Activated CD4-positive, alpha-beta T cell treated with anti-CD3 and anti-CD28 coated beads, Interleukin-10, Interleukin-2, amounts not matched to agents 100 ng/mL and 50 ng/mL, durations not matched to agents 16 hours and 8 hours (primary cell): ENCODE measurements at places on chromosomes 4 and X.
A peak's percentile ranks its signal among the peaks of the same experiment; 100 is the strongest.

GRCh38 chr4:99088481-99089365, at the start of gene ADH5:
TSS of gene ADH5 (minus strand) at chr4:99088788. CDS start at chr4:99088700, 88 bp downstream.
- DNase-seq, result peak; percentile 93

DNA sequence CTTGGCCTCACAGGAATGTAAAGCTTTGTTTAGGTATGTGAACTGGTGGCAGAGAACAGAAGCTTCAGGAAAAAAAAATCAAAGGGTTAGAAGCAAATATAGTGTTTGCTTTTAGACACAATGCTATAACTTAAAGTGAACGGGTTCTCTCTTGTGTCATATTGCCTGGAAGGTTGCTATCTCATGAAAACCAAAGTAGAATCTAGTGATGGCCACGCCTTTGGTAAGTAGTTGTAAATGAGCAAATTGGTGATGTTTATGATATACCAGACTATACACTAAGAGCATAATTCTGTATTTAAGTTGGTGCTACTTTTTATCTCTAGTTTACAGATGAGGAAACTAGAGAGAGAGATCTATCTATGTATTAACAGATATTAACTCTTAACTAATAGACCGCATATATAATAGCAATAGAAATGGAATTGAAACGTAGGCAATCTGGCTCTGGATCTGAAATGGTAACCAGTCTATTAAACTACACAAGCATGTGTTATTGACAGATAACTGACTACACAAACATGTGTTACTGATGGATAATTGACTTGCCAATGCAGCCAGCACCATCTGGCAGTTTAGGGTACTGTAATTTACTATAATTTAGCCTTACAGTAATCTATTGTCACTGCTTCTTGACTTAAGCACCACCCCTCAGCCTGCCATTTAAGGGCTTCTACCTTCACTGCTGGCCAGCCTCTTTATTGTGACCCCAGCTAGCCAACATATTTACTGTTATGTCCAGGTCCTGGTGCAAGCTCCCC, 40.8 kb downstream of the HCCS start:
- DNase-seq, result no peak

DNA sequence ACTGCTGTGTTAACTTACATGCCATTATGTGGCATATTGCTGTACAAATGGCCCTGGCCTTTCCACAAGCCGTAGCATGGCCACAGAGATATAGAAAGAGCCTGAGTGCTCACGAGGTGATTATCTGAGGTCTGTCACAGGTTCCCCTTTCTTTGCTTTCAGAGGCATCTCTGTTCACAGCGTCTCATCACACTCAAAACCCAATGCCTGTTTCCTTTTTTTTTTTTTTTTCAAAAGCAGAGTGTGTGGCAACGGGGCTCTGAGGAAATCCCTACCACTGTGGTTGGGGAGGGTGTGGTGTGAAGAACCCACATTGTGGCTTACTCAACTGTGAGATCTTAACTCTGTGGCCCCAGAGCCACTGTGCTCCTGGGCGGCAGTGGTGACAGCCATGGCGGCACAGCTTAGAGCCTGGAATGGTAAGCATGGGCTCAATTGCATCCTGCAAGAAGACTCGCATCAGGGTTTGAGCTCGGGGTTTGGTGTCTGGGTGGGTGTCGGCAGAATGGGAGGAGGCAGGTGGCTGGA, 30.8 kb downstream of the RTL5 start:
- peak; percentile 85 for DNase-seq

DNA sequence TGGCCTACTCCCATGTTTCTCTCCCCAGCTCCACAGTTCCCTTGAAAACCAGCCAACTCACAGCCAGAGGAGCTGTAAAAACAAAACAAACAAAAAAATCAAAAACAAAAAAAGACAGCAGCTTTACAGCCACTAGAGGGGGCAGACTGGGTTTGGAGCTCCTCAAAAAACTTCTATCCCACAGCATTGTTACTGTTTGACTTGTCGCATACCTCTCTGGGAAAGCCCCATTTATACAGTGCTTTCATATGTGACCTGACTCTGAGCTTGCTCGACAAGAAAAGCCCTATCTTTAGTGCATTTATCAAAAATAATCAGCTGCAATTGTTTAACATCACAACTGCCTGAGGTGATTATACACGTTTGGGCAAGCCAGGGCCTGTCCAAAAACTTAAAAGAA, 21.6 kb downstream of the TSPAN6 start:
- DNase-seq, result peak; percentile 64

GRCh38 chrX:5057786-5058185, 1170.9 kb downstream of the NLGN4X start:
- no peak for DNase-seq

- no peak for DNase-seq
These were observed 17.7 kb upstream of the AASDH start for GRCh38 chr4:56405016-56405415.

- DNase-seq, result no peak
These were observed 159.1 kb upstream of the DGKK start for GRCh38 chrX:50629774-50630173.

GRCh38 chrX:54473993-54474859, 21.8 kb downstream of the FGD1 start:
- DNase-seq, result no peak

GRCh38 chr4:154332681-154333421, 158.7 kb downstream of the DCHS2 start:
- peak; percentile 62 for DNase-seq

DNA sequence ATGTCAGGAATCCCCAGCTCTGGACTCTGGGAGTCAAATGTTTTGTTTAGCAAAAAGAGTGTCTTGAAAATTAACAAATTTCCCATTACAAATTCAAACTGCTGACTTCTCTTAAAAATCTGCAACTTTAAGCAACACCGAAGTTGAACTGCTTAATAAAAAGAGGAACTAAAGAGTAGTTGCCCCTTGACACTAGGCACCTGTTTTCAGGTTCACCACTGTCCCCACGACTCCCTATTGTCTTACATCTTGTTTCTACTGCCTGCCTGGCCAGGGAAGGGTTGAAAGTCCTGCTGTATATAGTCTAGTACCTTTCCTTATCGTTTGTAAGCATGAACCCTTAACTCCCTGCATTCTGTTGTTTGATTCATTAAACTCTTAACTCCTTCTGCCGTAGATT, 173.9 kb downstream of the SCFD2 start:
- no peak for DNase-seq

- peak; percentile 14 for DNase-seq
These were observed 41.0 kb upstream of the SH3RF1 start for GRCh38 chr4:169311643-169312365.

DNA sequence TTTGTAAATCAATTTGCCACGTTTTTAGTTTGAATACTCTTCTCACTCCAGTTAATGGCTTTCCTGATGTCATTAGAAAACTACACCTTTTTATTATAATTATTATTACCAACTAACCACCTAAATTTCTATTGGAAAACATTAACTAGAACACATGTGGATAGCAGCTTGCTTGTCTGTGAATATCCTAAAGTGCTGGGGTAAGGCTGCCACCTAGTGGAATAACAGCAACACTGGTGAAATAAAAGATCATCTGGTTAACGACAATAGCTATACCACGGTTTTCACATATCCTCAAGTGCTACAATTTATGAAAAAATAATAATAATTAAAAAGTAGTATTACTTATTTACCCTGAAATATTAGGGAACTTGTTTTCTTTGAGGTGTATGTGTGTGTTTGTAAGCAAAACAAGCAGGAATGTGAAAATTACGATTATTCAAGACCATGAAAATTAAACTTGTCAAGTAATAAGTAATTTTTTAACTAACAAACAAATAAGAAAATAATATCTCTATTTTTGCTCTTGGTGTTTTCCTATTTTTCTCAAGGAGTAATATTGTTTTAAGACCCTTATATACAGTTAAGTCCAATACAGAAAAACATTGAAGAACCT, 130.1 kb upstream of the TECRL start:
- DNase-seq, result peak; percentile 64

- no peak for DNase-seq
These were observed 83.8 kb upstream of the BMPR1B start for GRCh38 chr4:94673961-94674360.

GRCh38 chr4:110224812-110225211, 26.4 kb upstream of the ELOVL6 start:
- no peak for DNase-seq

GRCh38 chr4:74996996-74997395, 64.1 kb downstream of the PARM1 start:
- DNase-seq, result no peak

- DNase-seq, result no peak
These were observed 46.5 kb downstream of the ABLIM2 start for GRCh38 chr4:8112036-8112576.

DNA sequence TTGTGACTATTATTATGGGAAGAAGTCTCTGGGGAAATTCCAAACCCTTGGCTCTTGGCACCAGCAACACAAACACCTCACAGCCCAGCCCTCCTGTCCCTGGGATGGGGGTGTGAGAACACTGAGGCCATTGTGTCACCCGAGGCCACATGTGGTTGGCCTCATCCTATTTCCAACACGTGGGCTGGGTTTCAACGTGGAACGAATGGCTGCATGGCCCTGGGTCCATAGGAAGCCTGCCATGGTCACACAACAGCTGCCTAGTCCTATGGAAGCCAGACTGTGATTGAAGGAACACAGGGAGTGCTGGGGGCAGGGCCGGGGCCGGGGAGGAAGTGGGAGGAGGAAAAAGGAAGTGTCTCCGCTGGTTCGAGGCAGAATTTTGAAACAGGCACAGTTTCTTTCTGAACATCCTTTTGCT, 10.0 kb downstream of the CLCN4 start:
- peak; percentile 31 for DNase-seq

GRCh38 chrX:126165721-126166461, at the start of gene DCAF12L2:
TSS of gene DCAF12L2 (minus strand) at chrX:126166289. CDS start at chrX:126165924, 365 bp downstream.
- DNase-seq, result no peak

- no peak for DNase-seq
These were observed 121.1 kb downstream of the MGST2 start for GRCh38 chr4:139786494-139787354.

DNA sequence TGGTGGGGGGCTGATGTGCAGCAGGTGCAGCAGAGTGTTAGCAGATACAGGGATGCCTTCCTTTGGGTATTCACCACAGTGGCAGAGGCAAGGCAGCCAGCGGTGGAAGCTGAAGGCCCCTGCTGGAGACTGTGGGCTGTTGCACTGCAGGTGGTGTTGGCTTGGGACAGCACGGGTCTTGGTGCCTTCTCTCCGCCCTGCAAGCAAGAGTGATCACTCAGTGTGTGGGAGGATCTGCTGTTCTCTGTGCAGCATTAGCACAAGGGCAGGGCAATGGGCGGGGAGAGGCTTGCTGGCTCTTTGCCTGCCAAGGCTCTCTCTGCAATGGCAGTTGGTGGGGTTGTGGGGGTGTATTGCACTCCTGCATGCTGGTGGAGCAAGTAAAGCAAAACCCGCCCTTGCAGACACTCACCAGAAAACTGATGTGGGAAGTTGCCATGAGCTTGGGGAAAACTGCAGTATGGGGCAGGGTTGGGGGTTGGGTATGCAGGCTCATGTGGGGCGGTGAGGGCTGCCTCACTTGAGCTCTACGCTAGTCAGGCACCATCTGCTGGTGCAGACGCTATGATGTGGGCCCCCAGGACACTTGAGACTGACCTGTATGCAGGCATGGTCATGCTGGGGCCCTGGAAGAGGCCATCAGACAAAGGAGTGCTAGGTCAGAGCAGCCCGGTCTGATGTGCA, 820.8 kb upstream of the GRIA3 start:
- DNase-seq, result no peak

DNA sequence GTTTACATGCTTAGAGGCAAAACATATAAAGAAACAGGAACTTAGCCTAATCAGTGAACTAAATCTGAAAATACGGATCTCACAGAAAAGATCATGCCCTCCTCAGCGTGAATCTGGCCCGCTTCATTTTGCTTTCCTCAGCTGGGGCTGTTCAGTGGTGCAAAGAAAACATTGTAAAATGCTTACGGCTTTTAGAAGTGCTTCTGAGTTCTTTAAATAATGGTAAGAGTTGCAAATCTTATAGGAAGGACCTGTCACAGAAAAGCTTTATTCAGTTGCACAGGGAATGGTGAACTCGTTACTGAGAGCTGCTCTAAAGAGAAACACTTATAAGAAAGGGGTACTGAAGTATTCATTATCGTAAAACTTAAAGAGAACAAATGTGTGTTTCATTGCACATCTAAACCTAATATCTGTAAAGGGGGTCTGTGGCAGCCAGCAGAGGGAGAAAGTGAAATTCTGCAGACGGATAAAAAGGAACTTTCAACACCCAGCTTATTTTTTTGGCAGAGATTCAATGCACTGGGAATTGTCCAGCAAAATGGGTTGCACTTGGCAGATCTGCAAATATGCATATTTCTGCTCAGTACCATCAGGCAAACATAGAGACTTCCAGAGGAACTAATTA, 139.2 kb upstream of the ANK2 start:
- no peak for DNase-seq

DNA sequence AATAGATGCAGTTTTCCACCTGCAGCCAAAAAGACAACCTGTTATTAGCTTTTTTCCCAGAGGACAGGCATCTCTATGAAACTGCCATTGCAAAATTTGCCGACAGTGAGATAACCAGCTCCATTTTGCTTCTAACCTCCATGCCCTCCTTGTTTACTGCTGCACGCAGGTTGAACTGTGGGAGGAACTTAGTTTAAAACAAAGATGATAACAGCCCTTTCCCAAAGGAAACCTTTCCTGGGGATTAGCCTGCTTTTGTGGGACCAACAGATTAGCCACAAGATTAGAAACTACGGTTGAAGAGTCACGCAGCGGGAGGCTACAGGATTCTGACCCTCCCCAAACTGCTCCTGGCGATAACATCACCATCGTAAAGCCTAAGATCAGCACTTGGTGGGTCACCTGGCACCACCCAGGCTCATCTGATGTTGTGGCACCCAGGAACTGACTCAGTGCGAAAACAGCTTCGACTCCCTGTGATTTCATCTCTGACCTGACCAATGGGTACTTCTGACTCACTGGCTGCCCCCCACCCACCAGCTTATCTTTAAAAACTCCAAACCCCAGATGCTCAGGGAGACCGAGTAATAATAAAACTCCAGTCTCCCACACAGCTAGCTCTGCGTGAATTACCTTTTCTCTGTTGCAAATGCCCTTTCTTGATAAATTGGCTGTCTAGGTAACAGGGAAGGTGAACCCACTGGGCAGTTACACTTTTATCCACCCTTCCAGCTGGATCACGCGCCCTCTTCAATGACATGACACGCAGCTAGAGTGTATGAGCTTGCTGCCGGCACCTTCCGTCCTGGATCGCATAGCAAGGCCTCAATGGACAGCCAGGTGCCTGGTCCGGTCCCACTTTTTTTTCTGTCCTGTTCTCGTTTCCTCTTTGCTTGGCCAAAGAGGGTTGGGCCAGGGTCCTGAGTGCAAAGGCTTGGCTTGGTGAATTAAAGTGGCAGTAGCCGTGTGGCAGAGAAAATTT, 27.2 kb downstream of the NOP14 start:
- DNase-seq, result peak; percentile 96

GRCh38 chr4:152825336-152825735, 45.6 kb downstream of the ARFIP1 start:
- DNase-seq, result no peak
